ENCODE measurements at places on chromosomes 2 and 18.

GRCh38 chr2:138122891-138123290 lies 158.6 kb downstream of the HNMT start:
- no peak for DNase-seq

- DNase-seq, result no peak
Observed at GRCh38 chr2:231673348-231673770, 35.0 kb upstream of the PTMA start.

- no peak for DNase-seq
Observed at GRCh38 chr2:8586457-8587051, 95.3 kb upstream of the ID2 start.

DNA sequence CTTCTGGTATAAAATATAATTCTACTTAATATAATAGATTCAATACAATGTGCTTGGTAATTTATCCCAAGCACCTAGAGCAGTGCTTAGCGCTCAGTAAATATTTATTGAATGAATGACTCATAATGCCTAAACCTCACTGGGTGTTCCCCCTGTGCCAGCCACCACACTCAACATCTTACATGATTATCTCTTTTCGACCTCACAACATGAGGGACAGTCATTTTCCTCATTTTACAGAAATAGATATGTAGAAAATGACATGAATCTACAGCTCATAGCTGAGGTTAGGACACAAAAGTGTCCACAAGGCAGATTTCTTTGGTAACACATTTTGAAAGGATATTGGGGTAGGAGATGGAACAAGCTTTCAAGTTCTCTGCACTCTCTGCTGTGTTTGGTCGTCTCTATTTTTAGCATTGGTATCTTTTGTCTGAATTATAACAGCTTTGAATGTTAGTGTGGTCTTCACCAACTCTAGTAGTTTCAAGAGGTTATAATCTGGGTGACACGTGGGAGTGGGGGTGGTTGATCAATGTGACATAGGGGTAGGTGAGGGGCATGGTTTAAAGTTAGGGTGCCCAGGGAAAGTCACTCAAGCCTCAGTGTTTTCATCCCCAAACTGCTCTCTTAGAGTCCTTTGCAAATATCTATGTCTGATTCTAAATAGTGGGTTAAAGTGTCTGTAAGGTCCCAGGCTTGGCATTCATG lies 9.8 kb downstream of the MYOM1 start:
- DNase-seq, result no peak

- no peak for DNase-seq
Observed at GRCh38 chr2:67919490-67919889, 143.3 kb downstream of the C1D start.

- no peak for DNase-seq
Observed at GRCh38 chr2:188892636-188893035, 81.5 kb upstream of the COL3A1 start.

DNA sequence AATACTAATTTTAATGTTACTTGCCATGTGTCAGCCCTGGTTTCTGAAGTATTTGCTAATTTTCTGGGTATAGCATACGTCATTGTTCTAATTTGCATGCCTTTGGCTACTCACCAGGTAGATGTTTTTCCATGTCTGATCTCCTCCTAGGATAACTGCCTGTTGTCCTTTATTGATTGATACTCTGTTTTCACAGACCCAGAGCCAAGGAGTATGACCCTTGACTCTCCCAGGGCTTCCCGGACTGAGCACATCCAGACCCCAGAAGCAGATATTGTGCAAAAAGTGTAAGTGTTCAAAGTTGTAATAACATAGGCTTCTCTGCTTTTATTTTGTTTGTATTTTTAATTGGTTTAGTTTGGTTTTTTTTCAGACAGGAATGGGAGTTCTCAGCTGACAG lies 53.8 kb downstream of the SUMO1 start:
- no peak for DNase-seq

Measured in D721Med (cell line).